Right forelimb (tissue), 1 donor: ENCODE measurements at places on chromosomes 1 and 21.

GRCh38 chr1:155003766-155004351 lies 1.3 kb downstream of the ZBTB7B start:
- DNase-seq: no peak

DNA sequence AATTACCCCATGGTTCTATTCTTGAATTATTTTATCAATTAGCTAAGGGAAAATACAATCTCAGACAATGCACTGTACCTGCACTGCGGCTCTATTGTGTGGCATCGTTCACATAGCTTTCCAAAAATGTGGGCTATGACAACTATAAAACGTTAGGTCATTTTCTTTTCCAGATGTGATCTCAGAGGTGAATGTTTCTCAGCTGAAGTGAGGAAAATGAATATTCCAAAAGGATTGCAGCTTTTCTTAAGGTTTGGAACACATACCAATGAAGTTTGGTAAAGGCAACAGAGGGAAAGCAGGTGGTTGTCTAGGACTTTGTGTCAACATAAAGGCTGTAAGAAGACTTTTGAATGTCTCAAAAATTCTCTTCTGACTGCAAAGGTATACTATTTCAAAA lies 105.5 kb downstream of the NRIP1 start:
- DNase-seq: no peak

DNA sequence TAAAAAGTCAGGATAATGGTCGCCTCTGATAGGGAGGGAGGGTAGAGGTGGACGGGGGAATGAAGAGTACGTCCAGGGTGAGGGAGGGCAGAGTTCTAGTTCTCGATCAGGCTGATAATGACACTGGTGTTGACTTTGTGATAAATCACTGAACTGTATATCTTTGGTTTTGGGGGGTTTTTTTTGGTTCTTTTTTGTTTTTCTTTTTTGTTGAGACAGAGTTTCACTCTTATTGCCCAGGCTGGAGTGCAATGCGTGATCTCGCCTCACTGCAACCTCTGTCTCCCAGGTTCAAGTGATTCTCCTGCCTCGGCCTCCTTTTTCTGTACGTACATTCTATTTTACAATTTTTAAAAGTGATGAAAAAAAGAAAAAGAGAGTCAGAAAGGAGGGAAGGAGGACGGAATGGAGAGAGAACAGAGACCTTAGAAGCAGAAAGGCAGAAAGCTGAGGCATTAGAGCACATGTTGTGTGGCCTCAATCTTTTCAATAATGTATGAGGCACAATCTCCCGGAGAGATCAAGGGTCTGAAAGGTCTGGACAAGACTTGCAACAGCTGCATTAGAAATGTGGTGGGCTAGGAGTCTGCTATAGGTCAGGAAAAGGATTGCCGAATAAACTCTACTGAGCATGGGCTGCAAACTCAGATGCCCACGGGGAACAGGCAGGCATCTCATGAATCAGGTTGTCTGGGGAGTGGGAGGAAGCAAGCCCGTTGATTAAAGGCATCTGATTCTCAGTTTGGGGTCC lies 174.8 kb downstream of the TOMM20 start:
- DNase-seq: no peak

- no peak for DNase-seq
These were observed 34.0 kb downstream of the FH start for GRCh38 chr1:241485554-241485992.

DNA sequence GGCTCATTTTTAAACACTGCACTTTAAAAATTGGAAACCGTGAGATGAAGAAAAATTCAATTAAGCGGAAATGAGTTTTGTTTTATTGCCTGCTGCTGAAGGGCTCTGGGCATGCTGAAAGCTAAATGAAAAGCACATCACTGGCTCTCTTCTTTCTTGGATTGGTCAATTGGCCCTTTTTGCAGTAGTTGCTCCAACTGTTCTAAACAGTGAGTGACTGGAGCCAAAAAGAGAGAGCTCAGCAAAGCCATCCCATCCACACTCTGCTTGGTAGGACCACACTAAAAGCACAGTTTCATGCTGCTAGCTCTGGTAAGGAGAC lies 48.1 kb downstream of the LHX4 start:
- DNase-seq: no peak

DNA sequence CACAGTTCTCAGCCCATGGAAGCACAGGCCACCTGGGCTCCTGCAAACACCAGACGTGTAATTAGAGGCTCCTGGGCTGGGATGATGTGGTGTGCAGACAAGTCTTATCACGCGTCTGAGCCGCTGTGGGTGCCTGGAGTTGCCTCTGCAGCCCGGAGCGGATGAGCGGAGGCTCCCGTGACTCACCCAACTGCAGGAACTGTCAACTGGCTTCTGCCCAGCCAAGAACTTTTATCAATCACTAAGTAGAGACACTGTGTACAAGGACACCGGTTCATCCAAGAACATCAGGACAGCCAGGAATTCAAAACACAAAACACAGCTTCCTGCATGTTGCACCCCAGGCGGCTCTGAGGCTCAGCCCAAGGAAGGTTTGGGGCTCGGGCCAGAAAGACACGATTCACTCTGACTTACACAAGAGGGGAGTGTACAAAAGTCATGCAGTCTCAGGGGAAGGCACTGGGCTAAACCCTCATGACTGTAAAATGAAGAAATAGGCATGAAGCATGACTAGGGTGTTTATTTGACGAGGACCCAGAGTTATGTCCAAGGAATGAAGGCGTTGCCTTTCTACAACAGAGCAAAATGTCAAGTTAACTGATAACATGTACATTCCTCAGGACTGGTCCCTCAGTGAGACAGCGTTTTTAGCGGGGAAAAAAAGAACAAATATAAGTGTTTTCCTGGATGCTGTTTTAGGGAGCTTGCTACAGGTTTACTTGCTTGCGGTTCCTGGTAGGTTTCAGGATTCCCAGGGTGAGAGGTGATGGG lies 21.1 kb downstream of the ERRFI1 start:
- DNase-seq: no peak

DNA sequence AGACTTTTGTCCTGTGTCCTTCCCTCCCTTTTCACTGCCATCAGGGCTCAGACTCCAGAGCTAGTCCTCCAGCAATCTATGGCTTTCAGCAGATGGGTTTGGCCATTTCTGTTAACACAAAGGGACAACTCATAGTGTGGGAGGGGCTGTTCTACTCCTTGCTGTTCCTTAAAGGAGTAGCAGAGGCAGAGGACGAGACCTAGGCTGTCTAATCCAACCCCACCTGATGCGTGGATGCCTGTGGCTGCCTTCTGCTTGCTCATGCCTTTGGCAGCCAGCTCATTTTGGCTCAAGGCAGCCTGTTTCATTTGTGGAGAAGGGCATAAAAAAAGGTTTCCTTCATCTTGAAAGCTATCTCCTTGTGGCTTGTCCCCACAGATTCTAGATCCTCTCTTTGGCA lies 27.0 kb downstream of the MFSD2A start:
- DNase-seq: no peak

DNA sequence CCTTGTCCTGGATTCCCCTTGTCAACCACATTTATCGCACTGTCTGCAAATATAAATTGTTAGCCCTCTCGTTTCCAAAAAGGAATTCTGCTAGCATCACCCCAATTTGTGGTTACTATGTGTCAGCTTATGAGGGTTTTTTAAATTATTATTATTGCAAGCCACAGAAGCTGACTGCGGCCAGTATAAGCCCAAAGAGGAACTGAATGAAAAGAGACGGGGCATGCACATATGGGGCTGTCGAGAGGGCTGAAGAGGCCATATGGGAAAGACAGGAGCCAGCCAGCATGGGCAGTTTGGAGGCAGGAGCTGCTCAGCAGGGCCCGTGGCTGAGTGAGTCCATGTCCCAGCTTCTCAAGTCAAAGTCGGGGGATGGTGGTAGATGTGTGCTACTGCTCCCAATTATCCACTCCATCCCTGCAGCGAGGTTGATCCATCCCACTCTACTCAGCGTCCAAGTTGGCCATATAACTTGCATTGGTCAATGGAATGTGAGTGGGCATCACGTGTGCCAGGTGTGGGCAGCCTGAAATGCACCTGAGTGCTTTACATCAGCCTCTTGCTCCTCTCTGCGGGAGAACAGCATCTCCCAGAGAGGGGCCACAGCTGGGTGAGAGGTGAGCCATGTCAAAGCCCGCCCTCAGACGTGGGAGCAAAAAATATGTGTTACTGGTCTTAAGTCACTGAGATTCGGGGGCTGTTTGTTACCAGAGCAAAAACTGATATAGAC lies 37.6 kb upstream of the LDLRAP1 start:
- no peak for DNase-seq

- DNase-seq: no peak
These were observed 392.8 kb upstream of the CAMK1G start for GRCh38 chr1:209190591-209191261.

GRCh38 chr1:181080556-181080955 lies 7.9 kb upstream of the IER5 start:
- DNase-seq: no peak

DNA sequence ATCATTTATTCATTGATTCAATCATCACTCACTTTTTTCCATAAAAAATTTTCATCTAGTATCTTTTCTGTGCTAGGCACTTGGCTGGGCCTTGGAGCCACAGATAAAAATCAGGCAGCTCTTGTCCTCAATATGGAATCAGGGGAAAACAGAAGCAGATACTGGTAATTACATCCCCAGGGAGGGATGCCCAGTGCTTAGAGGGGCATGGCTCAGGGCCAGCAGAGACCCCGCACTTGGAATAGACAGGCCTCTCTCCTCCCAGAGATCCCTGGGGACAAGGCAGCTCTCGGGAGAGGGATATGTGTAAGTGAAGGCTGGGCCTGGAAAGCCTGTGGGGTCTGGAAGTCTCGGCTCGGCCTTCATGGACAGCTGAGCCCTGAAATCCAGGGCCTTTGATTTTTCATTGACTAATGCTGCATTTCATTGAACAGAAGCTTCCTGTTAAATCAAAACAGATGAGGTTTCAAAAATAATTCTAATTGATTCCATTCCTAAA lies 180.4 kb downstream of the FOXD2 start:
- peak; percentile 39 for DNase-seq

DNA sequence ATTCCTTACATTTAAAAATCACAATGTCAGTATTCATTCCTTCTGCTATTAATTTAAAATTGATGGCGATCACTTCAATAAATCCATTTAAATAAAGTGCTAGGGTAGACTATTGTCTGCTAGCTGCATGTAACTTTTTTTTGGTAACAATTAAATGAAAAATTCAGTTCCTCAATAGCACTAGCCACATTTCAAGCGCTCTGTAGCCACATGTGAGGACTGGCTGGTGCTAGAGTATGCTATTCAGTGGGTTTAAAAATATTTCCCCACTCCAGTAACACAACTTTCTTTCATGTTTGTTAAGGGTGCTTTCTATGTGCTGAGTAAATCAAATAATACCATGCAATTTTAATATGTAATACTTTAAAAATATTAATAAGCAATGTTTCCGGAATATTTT lies 108.2 kb downstream of the LTN1 start:
- no peak for DNase-seq

DNA sequence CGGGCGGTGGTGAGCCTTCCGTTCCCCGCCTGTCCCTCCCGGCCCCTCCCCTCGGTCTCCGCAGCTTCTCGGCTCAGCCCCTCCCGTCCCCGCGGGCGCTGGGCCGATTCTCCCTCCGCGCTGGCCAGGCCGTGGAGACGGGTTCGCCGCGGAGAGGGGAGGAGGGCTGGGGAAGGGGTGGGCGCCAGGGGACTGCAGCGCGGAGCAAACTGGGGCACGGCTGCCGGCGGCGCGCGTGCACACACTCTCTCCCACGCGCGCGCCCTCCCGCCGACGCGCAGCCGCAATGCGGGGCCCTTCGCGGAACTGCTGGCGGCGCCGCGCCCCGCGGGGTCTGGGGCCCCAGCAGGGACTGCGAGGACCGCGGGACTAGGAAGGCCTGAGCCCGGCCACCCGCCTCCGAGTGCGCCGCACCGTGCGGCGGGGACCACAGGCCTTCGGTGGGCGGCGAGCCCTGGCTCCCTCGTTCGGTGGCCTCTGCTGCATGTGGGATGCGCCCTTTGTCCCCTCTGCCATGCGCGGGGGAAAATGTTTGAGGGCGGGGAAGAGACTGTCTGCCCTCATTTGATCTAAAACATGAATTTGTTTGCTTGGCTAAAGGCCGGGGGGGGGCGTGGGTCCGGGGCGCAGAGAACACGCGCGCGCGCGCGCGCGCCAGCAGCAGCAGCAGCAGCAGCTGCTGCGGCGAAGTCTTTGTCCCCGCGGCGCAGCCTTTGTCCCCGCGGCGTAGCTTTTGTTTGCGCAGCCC lies 90.7 kb upstream of the VAMP3 start:
- peak; percentile 85 for DNase-seq

DNA sequence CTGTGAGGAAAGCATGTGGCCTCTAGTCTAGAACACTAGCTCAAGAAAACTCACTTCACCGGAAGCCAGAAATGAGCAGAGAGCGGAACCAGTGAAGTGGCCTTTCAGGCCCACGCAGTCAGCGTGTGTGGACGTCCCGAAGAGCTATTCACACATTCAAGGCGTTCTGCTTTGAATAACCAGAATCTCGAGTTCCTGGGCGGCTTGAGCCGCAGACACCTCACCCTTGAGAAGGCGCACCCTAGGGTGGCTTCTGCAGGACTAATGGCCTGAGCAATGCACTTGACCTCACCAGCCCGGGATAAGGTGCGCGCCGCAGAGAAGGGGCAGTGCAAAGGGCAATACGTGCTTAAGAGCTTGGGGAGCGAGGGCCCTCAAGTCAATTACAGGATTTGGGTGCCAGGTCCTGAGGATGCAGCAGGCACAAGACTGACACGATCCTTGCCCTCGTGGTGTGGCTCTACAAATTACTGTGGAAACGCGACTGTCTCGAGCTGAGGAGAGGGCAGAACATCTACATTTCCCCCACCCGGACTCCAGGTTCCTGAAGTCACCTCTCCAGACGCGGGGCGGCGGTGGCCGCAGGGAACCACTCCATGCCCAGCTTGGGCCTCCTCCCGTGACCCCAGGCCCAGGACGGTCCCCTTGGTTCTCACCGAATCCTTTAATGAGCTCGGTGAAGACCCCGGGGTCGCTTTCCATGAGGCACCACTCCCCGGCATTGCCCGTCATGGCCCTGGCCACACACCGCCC lies 455 bp downstream of the UCHL5 start:
- no peak for DNase-seq

GRCh38 chr1:53116307-53116810 lies 26.1 kb downstream of the SLC1A7 start:
- DNase-seq: no peak

- no peak for DNase-seq
These were observed 122.6 kb downstream of the GRIK3 start for GRCh38 chr1:36911561-36912364.

DNA sequence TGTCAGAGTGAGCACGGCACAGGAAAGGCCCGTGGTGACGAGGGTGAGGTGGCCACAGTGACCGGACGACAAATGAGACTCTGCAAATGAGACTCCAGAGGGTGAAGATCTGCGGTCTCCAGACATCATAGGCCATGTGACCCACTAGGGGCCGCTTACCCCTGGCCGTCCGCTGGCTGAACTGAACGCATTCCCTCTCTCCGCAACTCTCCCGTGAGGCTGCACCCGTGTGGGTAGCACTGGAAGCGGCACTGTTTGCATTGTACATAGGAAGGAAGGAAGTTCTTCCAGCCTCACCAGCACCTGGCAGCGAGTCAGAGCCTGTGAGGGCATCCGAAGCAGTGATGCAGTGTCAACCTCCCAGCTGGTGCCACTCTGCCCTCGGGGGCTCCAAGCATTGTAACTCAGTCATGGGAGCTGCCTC lies 23.6 kb upstream of the SPSB1 start:
- DNase-seq: no peak

- DNase-seq: no peak
These were observed 51.8 kb downstream of the ADARB1 start for GRCh38 chr21:45126204-45126626.
